ENCODE measurements at places on chromosomes 4 and X.

DNA sequence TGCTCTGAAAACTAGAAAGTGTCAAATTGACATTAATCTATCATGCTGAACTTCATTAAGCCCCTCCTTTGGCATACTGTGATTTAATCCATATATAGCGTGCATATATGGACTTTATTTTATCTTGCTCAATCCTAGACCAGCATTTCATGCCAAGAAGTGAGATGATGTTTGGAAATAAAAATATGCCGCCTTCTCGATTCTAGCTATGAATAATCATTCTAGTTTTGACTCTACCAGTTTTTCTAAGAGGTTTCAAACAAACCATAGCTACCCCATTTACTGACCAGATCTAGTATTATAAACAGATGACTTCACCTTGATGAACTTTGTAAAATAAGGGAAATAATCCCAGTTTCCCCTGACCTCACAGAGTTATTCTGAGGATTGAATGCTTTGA, 95.0 kb downstream of the ARX start:
- DNase-seq, result no peak

- no peak for DNase-seq
Observed at GRCh38 chrX:84358271-84358670, 144.0 kb downstream of the HDX start.

- DNase-seq, result no peak
Observed at GRCh38 chrX:2315434-2315833, 185.3 kb downstream of the DHRSX start.

DNA sequence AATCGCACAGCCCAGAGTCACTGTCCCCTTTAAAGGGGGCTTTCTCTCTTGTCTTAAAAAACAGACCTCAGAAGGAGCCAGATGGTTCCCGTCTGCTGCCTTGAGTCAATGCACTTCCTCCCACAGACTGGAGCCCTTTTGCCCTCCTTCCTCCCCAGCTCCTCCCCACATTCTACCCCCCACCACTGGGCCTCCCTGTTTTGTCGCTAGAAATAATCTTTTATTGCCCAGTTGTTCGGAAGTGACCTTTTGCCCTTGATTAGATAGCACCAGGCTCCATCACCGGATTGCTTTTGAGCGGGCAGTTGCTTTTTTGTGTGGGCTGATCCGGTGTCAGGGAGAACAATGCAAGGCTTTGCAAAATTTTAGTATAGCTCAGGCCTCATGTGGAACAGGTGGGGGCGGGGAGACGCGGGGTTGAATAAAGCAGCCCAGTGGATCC, 47.7 kb downstream of the SPRY1 start:
- peak; percentile 15 for DNase-seq

GRCh38 chrX:155215443-155216178, 649 bp upstream of the VBP1 start:
- DNase-seq, result no peak

DNA sequence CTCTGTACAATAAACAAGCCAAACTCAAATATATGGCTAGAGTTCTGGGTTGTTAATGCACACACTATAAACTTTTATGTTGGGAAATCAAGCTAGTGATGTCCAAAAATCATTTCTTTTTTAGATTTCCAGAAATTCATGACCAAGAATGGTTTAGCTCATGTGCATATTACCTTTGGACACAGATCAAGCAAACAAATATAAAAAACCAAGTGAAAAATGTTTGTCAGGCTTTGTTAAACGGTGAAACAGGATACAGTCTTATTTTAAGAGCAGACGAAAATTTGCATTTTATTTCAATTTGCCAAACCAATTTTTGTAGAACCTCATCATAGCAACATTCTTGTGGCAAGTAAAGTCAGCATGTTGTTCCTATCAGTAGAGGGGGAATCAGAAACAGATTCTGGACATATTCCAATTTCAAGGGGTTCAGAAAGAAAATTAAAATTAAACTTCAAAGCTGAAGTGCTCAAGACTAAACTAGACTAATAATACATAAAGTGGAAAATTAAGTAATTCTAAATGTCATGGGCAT, 413.6 kb downstream of the TRIML1 start:
- DNase-seq, result no peak

DNA sequence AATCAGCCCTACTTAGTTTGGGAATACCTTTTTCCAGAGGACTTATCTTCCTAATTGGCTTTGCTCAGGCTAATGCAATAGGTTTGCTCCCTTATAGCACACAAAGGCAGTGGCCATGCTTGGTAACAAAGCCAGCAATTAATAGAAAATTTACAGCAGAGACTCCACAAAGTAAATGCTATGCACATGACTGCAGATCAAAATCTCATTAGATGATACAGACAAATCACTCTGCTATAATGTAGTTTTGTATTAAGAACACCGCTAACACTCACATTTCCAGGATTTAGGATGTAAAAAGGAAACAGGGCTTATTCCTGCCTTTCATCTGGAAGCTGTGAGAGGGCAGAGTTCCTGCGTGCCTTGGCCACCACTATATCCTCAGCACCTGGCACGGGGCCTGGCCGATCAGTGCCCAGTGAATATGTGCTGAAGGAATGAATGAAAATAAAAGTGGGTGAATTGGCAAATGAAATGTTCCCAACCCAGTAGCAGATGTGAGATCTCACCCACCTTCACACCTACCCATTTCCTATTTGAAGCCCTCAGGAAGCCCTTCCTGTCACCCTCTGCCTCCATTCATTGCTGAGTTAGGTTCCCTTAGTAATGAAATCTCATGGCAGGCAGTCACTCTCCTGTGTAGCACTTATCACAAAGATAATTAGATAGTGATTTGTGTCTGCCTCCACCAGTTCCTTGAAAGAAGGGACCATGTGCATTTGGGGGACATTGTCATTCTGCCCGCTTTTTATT, 5.1 kb downstream of the SEPTIN6 start:
- peak; percentile 44 for DNase-seq

DNA sequence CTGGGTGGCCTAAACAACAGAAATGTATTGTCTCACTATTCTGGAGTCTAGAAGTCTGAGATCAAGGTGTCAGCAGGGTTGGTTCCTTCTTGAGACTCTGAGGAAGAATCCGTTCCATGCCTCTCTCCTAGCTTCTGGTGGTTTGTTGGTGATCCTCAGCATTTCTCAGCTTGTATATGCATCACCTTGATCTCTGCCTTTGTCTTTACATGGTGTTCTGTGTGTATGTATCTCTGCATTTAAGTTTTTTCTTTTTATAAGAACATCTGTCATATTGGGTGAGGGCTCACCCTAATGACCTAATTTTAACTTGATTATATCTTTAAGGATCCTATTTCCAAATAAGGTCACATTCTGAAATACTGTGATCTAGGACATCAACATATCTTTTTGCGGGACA, 50.6 kb upstream of the CD40LG start:
- DNase-seq, result no peak

DNA sequence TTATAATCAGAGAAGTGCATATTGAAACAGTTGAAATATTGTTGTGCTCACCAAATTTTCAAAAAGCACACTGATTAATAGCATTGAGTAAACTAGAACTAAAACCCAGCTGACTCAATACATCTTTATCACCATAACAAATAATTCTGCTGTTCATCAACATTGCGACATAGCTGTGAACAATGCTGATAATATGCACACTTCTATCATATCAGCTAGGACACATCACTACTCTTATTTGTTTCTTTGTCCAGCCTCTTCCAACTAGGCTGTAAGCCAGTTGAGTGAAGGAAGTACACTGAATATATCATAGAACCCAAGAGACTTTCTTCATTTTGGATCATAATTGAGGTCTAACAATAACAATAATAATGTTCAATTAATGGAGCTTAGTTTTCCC, 349.7 kb downstream of the IQCM start:
- DNase-seq, result no peak

- DNase-seq, result no peak
Observed at GRCh38 chrX:149275836-149276235, 229.3 kb downstream of the IDS start.

Measured in CD4-positive, alpha-beta T cell treated with Interleukin-10 for 1 hour (primary cell).